ENCODE measurements at places on chromosomes 6 and 20. TPM values are rescaled to one million over a fixed set of nuclear protein-coding genes. Genes with fewer than 3 reads are reported as not detected.

GRCh38 chr6:166751051-166751595 is 124.1 kb upstream of the RPS6KA2 start:
- no peak for DNase-seq

DNA sequence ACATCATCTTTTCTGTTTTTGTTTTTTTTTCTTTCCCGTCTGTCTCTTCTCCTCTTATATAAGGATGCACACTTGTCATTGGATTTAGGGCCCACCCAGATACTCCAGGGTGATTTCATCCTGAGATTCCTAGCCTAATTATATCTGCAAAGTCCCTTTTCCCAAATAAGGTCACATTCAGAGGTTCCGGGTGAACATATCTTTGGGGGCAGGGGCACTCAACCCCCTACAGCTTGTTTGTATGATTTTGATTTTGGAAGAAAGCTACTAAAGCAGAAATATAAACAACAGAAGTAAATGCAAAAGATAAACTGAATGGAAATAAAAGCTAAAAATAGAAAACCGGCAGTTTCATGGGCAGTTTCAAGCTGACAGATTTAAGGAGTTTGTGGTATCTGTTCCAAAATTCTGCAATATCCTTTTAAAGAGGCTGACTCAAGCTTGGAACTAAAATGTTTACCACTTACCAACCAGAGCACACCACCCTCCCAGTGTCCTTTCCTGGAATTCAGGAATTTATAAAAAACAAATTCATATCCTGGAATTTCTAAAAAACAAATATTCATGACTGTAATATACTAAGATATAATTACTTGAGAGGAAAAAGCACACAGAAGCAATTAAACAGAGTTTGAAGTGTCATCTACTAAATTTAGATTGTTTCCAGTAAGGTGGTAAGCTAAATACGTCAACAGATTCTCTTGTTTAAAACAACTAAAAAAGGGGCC is 100.0 kb upstream of the CARMIL1 start:
- DNase-seq: no peak

- no peak for DNase-seq
These were observed 647.6 kb upstream of the FLRT3 start for GRCh38 chr20:14984768-14985622.

The GPLD1 gene
- 1.8 TPM for total RNA-seq

The DACT2 gene
- 0.84 TPM for total RNA-seq

The LAMA2 gene
- 1.1 TPM for total RNA-seq
